Thoracic aorta (tissue), 2 donors: ENCODE measurements at places on chromosomes 2 and 18.

GRCh38 chr2:86238354-86238753 is 39.1 kb downstream of the MRPL35 start:
- no peak for DNase-seq

- DNase-seq, result no peak
Measured at GRCh38 chr2:147600223-147600622, 244.6 kb upstream of the ACVR2A start.

- DNase-seq, result no peak
Measured at GRCh38 chr2:15814946-15815345, 125.4 kb upstream of the MYCN start.

- no peak for DNase-seq
Measured at GRCh38 chr2:48699348-48699930, 56.1 kb downstream of the LHCGR start.

DNA sequence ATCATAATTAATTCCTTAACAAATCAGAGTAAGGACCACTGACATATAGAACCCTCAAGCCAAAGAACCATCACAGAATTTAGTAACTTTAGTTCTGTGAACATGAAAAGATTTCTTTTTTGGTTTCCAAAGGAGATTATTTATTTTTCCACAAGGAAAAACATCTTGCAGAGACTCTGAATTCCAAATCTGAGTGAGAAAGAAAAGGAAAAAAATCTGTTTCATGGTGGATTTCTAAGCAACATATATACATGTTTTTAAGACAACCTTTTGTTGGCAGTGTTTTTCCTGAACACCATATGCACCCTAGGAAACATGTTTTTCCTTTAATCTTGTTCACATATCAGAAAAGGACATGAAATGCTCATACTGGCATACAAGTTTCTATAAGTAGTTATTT is 149.8 kb downstream of the AGPS start:
- DNase-seq, result no peak
